ENCODE measurements at places on chromosomes 4 and X.

DNA sequence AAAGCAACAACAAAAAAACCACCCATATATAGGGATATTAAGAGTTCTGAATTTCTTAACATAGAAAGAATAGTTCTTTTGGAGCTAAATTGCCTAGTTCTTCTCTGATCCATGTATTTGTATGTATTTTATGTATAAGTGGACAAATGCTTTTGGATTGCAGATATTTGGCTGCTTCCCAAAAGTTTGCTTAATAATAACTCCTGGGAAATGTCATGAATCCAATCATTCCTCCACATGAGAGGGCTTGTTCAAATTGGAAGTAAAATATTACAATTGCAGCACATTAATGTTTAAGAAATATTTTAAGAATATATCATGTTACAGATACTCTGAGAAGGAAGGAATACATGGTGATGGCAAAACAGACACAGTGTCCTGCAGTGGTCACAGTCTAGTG is 71.5 kb upstream of the PAGE3 start:
- DNase-seq, result no peak

DNA sequence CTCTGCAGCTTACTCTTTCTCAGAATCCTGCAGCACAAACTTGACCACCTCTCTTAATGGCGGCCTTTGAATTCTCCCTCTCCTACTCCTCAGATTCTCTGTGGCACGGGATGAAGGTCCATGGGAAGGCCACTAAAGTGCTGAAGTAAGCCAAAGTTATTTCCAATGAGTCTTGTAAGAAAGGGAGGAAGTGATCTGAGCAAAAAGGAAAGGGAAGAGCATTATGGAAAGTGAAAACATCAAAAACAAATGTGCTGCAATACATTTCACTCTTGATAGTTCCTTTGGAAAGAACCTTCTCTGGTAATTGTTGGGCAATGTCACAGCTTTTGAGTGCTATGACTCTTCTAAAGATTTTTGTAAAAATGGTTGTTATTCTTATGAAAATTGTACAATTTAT is 54.3 kb upstream of the CAMK2D start:
- DNase-seq, result no peak

- no peak for DNase-seq
Observed at GRCh38 chrX:2913118-2913517, 16.0 kb downstream of the ARSD start.

- no peak for DNase-seq
Observed at GRCh38 chrX:334971-335757, 16.6 kb upstream of the GTPBP6 start.

DNA sequence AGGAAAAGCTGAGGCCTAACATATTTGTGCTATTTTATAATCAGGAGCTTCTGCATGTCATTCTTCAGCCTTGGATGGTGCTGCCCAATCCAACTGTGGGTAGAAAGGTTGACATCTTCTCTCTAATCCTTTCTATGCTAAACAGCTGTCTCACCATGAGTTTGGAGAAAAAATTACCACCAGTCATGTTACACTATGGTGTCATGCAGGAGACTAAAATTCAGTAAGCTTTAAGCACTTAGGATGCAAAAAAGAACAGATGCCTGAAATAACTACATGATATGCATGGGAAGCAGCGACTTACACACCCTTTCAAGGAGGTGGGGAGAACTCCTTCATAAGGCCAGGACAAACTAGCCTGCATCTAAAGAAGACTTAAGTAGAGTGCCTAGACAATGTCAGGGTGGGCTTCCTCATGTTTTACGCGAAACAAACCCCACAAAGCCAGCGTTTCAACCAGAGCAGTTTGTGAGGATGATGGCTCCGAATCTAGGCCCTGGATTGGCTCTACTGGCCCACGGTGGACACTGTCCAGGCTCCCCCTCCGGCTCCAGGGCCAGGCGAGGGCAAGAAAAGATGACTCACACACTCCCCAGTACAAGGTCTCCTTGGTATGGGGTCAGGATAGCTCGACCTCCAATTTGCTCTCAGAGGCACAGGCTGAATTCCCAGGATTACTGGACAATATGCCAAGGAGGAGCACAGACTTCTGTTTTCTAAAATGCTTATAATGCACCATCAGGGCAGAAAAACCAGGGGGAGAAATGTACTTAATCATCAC is 45.1 kb downstream of the STX18 start:
- no peak for DNase-seq

DNA sequence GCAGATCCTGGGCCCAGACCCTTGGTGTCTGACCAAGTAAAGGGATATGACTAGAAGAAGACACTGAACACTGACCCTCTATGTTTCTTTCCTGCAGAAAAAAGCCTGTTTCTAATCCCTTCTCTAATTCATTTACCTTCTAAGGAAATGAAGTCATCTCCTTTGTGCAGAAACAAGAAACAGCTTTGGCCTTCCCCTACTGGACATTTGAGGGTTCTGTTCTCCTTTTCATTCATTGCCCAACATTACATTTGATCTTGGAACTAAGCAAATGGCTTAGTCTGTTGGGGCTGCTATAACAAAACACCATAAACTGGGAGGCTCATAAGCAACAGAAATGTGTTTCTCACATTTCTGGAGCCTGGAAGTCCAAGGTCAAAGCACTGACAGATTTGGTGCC is 20.0 kb downstream of the HCCS start:
- DNase-seq, result no peak

DNA sequence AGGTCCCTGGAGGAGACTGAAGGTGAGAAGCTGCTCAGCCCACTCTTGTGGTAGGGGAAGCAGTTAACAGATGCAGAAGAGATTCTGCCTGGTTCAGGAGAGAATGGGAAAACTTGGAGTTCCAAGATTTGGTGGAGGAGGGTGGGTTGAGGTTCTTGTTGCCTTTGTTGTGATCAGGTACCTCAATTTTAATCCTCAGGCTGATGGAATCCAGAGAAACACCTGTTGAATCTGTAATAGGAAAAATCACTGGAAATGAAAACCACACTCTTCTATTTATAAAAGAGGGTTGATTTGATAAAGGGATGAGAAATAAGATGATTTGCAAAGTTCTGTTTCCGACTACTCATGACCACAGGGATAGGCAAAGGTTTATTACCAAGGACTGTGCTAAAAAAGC is 132.1 kb downstream of the EDA start:
- DNase-seq, result no peak

GRCh38 chr4:10584042-10584441 is 100.5 kb downstream of the CLNK start:
- DNase-seq, result no peak

DNA sequence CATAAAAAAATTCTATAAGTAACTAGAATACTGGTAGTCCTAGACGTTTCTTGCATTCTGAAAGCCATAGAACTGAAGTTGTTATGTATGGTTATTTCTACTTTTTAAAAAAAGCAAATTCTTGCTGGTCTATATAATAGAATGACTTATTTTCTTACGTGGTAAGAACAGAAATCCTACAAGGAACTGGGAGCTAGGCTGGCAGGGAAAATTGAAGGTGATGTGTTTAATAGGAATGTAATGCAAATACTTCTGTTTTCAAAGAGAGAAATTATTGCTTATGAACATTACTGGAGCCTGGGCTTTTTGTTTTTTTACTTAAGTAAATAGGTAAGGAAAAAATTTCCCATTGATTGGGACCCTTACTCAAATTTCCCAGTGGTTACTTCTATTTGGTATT is 8.9 kb downstream of the CCNA2 start:
- DNase-seq, result no peak

DNA sequence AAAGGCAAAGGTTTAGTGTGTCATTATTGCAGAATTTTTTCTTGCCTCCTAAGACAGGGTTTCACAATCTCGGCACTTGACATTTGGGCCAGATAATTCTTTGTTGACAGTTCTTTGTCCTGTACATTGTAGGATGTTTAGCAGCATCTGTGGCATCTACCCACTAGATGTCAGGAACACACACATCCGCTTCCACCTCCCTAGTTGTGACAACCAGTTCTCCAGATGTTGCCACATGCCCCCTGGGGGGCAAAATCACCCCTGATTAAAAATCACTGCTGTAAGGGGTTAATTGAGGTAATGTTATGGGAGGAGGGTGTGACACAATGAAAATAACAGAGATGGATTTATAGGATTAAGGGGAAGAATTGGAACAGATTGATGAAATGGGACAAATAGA is 75.3 kb downstream of the HMGB2 start:
- no peak for DNase-seq

DNA sequence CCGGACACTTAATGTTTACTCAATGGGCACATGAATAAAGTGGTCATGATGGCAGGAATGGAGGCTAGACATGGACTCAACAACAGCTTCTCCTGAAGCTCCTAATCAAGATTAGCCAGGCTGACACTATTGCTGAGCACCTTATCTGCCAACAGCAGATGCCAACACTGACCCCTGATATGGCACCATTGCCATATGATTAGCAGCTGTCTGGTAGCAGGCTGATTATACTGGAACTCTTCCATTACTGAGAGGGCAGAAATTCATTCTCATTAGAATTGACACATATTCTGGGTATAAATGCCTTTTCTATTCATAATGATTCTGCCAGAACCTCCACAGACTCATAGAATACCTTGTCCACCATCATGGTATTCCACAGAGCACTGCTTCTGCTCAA is 18.4 kb upstream of the AFF1 start:
- no peak for DNase-seq

DNA sequence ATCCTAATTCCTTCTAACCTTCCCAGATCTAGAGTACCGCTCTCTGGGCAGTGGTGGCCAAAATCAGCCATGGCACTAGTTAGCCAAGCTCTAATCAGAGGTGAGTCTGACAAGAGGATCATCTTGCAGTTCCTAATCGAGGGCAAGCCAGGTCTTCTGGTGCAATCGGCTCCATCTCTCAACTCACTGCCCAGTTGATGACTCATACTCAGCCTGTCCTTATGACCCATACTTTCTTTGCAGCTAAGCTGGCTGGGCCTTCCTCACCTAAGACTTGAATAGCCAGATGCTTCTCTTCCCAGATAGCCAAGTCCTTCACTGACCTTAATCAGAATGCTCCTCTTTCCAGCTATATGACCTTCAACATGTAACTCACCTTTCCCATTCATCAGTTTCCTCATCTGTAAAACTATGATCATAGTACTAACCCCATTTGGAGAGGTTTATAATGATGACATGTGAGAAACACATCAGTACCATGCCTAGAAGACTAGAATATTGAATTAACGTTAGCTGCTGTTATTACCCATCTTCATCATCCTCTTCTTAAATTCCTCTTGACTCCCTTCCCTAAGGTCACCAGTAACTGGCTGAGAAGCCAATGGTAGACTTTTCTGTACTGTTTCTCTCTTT is 57.1 kb downstream of the RELL1 start:
- DNase-seq, result no peak

- DNase-seq, result peak; percentile 14
Observed at GRCh38 chrX:118603981-118604380, 108.4 kb downstream of the DOCK11 start.

DNA sequence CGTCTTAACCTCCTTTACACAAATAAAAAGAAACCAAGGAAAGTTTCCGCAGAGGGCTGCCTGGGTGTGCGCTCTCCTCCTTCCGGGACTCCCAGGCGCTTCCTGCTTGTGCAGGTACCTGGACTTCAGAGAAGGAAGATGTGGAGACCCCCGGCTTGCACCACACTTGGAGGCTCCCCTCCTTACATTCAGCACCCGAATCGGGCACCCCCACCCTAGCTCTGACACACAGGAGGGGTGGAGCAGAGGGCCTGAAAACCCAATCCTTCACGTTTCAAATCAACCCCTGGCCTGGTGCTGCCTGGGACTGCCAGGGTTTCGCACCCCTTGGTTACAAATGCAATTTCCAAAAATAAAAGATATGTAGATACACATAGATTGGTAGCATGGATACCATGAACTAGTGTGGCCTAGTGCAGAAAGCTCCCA is 3.1 kb downstream of the NKX3-2 start:
- DNase-seq, result no peak

DNA sequence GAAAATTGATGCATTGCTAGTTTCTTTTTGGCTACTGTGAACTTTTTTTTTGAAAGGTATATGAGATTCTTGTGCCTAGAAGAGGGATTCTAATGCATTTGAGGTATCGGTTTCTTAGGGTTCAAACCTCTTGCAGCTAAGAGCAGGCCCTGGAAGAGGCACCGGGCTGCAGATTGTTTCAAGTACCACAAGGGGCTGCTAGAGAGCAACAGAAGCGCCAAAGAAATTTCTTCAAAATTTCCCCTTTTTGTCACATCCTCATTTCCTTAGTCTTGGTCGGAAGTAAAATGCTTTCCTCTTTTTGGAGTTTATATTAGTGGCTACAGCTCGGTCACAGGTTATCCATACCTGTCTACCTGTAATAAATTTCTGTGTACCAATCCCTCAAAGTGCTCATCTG is 89.8 kb downstream of the PDGFRA start:
- peak; percentile 11 for DNase-seq

GRCh38 chr4:162151850-162152249 is 11.9 kb downstream of the FSTL5 start:
- no peak for DNase-seq

- DNase-seq, result no peak
Observed at GRCh38 chr4:14131335-14131734, 503.8 kb upstream of the BOD1L1 start.

GRCh38 chr4:168483811-168484210 is 3.5 kb upstream of the DDX60L start:
- DNase-seq, result peak; percentile 42

DNA sequence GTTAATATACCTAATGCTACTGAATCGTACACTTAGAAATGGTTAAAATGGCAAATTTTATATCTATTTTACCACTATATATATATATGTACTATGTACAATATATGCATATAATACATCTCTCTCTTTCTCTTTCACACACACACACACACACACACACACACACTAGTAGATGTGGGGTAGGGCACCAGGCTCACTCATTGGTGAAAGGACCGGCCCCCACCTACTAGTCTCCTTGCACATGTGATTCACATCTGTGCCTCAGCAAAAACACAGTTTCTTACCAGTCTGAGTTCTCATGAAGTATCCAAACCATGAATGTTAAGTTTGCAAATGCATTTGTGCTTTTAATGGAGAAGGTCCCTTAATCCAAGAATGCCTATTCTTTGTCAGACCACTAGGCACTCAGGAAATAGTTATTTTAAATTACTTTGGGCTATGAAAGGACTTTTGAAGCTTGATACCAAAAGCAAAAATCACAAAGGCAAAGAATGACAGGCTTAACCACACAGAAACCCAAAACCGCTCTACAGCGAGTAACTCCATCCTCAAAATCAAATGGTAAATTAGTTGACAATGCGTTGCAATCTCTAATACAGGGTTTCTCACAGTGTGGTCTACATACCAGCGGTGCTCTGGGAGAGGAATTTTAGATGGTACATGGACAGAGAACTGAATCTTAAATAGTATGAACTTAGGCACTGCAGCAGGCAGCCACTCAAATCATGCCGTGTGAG is 5.8 kb downstream of the TSC22D3 start:
- no peak for DNase-seq

GRCh38 chr4:19557161-19557560 is 694.5 kb upstream of the SLIT2 start:
- no peak for DNase-seq

- DNase-seq, result no peak
Observed at GRCh38 chr4:7774301-7775294, 165.1 kb downstream of the AFAP1 start.
